ENCODE measurements at places on chromosomes 3 and 15.
A peak's percentile ranks its signal among the peaks of the same experiment; 100 is the strongest.

- no peak for DNase-seq
These were observed 24.0 kb upstream of the SOX2 start for GRCh38 chr3:181687731-181688130.

GRCh38 chr15:32936283-32936918 is 218.6 kb downstream of the GREM1 start:
- DNase-seq, result no peak

GRCh38 chr15:69758810-69759790 is 306.5 kb downstream of the RPLP1 start:
- peak; percentile 92 for DNase-seq

DNA sequence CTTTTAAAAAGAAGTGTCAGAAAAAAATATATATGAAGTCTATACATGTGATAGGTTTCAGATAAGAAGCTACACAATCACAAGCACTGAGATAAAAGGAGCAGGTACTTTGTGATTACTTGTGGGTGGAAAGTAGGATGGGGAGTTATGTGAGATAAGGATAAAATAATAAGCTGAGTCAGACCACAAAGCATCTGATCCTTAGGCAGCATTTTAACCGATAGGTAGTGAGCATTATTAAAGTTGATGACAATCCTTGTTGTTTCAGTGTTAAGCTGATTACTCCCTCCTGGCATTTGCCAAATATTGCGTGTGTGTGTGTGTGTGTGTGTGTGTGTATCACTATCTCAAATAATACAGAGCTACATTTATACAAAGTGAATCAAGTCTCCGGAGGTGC is 483.1 kb downstream of the NAALADL2 start:
- DNase-seq, result no peak

- DNase-seq, result no peak
These were observed 329.7 kb upstream of the KCNMB2 start for GRCh38 chr3:178206521-178206920.

GRCh38 chr3:72114773-72115172 is 329.8 kb upstream of the PROK2 start:
- no peak for DNase-seq

GRCh38 chr3:98151241-98151640 is 4.0 kb downstream of the OR5H14 start:
- DNase-seq, result no peak

DNA sequence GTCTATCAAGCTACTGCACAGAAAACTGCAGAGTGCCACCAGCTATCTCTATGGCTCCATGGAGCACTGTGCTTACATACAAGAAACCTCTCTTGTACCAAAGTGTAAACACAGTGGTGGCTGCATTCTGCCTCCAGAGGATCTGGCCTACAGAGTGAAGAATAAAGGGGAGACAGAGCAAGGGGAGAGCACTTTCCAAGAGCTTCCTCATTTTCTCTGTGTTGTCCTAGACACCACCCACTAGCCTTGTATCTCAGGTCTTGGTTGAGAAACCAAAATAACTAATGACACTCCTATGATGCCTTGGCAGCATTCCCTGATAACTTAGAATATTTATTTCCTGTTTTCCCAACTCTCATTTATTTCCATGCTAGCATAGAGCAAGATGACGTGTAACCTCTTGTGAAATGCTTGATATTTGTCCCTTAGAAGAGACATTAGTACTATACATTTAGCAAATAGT is 56.9 kb upstream of the PHLDB2 start:
- DNase-seq, result no peak

- DNase-seq, result no peak
These were observed 3.0 kb upstream of the SPG11 start for GRCh38 chr15:44666210-44667038.

DNA sequence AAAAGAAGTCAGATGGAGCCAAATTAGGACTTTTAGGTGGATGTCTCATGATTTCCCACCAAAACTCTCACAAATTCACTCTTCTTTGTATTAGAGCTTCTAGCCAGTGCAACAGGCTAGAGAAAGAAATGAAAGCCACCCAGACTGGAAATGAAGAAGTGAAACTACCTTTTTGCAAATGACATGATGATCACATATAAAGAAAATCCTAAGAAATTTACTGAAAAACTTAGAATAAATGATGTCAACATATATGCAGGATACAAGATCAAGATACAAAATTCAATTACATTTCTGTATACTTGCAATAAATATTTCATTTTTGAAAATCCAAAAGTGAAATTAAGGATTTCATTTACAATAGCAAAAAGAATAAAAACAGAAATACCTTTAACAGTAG is 110.8 kb downstream of the LRIG1 start:
- DNase-seq, result no peak

- DNase-seq, result no peak
These were observed 128.5 kb upstream of the LRIG1 start for GRCh38 chr3:66629150-66629981.

GRCh38 chr3:55579496-55579895 is 92.4 kb upstream of the WNT5A start:
- no peak for DNase-seq

DNA sequence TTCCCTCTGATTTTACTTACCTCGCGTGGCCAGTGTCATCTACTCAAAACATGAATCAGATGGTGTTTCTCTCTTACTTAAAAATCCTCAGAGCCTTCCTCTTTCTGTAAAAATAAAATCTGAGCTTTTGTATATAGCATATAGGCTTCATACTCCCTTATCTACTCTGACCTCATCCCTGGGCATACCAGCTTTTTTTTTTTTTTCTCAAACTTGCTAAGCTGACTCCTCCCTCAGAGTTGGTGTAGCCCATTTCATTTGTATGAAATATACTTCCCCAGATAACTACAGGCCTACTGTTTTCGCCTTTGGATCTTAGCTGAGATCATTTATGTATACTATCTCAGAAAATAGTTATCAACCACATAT is 648.9 kb upstream of the ALCAM start:
- DNase-seq, result no peak

DNA sequence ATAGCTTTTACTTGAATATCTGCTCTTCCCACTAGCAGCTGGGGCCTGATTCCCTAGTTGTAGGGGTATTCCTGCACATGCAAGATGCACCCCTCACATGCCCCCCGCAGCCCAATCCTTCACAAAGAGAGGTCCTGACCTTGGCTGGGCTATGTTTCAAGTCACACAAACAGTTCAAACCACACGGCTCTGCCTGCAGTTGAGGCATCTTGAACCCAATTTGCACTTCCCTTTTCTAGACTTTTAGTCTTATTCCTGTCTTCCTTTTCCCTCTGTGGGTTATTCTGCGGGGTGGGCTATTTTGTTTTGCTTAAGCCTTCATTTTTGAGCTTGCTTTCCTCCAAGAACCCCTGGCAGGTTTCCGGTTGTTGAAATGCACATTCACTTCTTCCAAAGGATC is 13.3 kb upstream of the CCR1 start:
- no peak for DNase-seq

DNA sequence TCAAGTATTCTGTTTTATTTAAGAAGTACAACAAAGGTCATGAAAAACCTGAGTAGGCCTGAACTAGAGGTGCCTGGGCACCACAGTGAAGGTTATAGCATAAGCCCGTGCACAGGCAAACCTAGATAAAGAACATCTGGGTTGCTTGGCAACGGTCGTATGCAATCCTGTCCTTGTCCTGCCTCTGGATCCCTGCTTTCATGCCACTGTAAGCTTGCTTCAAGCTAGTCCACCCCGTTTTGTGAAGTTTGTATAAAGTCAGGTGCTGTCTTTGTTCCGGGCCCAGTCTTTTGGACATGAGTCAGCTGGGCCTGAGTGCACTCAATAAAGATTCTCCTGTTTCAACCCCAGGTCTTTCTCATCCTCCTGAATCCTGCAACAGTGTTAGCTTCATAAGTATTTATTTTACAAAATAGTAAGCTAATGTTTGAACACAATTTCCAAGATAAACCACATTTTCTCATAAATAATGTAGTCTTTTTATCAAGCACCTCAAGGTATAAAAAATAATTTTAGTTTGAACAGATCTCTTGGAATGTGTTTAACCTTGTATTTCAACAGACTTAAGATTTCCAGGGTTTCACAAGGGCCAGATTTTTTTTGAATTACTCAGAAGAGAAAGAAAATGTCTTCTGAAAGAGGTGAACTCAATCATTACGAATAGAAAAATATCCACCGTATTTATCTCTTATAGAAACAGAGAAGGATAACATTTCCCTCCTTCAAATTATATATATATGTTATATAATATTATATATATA is 14.3 kb upstream of the SLC9C1 start:
- DNase-seq, result no peak

- DNase-seq, result no peak
These were observed 302.9 kb downstream of the TLE3 start for GRCh38 chr15:69794645-69795469.

GRCh38 chr3:61236556-61236955 is 14.7 kb downstream of the FHIT start:
- no peak for DNase-seq

DNA sequence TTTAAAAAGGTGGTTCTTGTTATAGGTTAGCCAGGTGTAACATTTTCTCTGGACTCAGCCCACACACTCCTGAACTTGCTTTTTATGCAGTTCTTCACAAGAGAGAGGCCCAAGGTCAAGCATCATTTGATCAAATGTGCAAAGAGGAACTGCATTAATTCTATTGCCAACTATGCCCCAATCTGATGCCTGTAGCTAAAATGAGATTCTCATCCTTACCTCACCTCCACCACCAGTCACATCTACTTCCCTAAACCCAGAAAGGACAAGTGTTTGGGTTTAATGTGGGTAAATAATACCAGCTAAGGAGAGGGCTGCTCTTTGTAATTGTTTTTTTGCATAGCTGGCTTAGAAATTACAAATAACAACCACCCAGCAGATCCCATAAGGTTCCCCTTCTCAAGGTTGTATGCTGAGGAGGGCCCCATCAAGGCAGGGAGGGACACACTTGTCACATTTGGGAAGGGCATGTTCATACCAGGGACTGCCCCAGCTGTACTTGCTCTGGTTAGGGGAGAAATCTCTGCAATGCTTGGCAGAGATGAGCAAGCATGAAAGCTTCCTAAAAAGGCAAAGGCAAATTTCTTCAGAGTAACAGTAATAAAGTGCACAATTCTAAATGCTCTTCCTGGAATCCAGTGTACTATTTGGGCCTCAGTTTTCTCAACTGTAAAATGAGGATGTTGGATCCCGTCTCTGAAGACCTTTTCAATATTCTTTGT is 76.2 kb downstream of the TGFBR2 start:
- DNase-seq, result no peak

GRCh38 chr3:15623535-15624440 is 22.2 kb downstream of the BTD start:
- peak; percentile 18 for DNase-seq

GRCh38 chr15:47944637-47945288 is 176.0 kb upstream of the SLC24A5 start:
- no peak for DNase-seq

GRCh38 chr3:189720736-189721417 is 89.7 kb downstream of the TP63 start:
- no peak for DNase-seq

DNA sequence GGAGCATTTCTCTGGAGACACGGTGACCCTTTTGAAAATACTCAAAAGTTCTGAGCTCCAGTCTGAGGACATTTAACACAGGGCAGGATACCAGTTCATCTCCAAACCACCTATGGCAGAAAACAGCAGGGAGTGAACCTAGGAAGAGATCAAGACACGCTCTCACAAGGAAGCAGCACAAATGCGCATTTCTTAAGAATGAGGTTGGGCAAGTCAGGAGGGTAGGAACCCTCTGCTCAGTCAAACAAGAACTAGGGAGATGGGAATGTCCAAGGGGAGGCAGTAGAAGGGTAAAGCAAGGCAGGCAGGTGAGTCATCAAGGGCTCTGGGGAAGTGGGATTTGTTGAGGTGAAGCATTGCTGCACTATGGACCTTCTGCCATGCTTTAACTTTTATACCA is 60.3 kb upstream of the PSMD6 start:
- DNase-seq, result no peak

- DNase-seq, result peak; percentile 42
These were observed 57.6 kb upstream of the BCL6 start for GRCh38 chr3:187802928-187803259.

DNA sequence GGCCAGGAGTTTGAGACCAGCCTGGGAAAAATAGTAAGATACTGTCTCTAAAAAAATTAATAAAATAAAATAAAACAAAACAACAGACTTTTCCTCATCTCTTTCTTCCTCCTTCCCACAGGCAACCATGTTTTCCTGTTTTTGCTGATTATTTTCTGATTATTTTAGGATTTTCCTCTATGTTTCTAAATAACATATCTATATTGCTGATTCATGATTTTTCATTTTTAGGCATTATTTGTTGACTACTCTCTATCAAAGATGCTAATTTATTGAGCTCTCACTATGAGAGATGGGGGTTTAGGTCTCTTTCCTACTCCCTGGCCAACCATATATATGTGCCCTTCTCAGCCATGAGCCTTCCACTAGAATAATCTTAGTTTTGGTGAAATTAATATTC is 45.4 kb downstream of the SOX14 start:
- no peak for DNase-seq

DNA sequence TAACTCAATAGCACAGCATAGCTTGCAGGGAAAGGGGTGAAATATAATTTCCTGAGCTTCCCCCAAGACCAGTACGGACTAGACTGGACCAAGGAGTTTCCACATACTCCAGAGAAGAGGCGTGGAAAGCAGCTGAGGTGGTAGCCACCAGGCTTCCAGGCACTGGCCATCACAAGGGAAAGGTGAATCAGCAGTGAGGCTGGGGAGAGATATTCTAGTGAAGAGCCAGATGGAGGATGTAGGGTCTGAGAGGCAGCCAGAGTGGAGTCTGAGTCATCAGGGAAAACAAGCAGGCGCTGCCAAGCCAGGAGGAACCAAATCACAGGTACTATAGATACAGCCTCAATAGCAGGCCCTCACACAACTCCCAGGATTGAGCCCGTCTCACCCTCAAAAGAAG is 9.6 kb upstream of the RASA2 start:
- DNase-seq, result no peak

DNA sequence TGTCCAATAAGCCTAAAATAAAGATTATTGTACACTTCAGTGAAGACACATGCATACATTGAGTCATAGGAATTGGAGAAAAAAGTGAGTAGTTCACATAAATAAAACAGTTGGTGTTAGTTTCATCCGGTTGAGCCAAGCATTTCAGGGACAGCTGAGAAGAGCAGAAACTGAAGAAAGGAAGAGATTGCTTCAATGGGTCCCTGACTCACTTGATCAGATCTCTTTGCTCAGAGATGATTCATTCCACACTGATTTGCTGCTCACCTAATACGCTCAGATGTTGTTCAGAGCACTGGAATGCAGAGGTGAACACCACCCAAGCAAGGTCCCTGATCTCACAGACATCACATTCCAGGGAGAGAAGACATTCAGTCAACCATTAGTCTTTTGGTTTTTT is 93.7 kb downstream of the RAD18 start:
- DNase-seq, result no peak

- DNase-seq, result no peak
These were observed 305.7 kb upstream of the ATP11B start for GRCh38 chr3:182487611-182488010.

DNA sequence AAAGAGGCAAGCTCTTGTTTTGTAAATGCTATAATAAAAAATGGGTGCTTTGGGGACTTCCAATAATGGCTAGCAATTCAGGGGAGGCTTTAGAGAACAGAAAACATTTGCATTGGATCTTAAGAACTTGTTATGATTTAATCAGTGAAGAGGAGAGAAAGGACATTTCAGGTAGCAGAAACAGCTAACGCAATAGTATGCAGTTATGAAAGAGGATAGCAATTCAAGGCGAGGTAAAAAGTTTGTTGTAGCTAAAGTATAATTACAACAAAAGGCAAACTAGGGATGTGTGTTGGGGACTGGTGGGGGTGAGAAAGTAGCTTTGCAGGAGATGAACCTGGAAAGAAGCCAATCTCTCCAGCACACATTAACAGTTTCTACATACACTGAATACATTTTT is 558.7 kb upstream of the SEMA6D start:
- DNase-seq, result no peak

GRCh38 chr3:152174876-152175527 is 93.7 kb upstream of the MBNL1 start:
- DNase-seq, result no peak
